ENCODE measurements at places on chromosomes 2 and 18.

GRCh38 chr2:28063492-28063962 is 173.0 kb downstream of the BABAM2 start:
- peak; percentile 80 for DNase-seq

- peak; percentile 93 for DNase-seq
These were observed 46.2 kb downstream of the CAB39 start for GRCh38 chr2:230758566-230759480.

DNA sequence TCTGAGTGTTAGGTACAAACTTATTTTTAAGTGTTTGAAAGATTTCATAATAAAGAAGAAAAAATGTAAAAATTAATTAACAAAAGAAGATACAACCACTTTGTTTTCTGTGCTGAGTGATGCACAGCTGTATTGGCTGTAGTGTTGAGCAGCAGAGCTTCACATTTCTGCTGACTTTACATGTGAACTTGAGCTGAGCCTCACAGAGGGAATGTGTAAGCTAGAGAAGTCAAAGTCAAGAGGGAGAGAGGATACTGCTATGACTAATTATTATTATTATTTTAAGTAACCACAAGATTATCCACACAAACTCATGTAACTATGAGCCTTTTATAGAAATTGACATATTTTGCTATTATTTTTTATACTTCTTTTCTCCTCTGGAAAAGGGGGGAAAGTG is 159.1 kb upstream of the ZSWIM2 start:
- peak; percentile 43 for DNase-seq

DNA sequence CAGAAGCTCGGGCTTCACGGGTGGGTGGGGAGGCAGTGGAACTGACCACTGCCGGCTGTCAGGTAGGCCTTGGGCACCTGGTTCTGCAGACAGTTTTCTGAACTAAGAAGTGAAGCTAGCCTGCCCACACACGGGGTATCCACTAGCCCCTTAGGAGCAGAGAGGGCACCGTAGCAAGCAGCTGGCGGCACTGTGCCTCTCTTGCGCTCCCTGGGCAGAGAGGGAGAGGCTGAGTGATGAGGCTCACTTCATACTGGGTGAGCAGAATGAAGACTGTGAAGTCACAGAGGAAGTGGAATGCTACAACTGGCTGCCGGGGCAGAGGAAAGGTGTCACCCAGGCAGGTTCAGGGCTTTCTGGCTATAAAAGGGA is 753 bp downstream of the ITPRIPL1 start:
- DNase-seq = no peak

- peak; percentile 2 for DNase-seq
These were observed 248.9 kb downstream of the TDRD15 start for GRCh38 chr2:21372654-21373053.

- DNase-seq = no peak
These were observed 61.6 kb downstream of the MOB4 start for GRCh38 chr2:197577446-197577845.

DNA sequence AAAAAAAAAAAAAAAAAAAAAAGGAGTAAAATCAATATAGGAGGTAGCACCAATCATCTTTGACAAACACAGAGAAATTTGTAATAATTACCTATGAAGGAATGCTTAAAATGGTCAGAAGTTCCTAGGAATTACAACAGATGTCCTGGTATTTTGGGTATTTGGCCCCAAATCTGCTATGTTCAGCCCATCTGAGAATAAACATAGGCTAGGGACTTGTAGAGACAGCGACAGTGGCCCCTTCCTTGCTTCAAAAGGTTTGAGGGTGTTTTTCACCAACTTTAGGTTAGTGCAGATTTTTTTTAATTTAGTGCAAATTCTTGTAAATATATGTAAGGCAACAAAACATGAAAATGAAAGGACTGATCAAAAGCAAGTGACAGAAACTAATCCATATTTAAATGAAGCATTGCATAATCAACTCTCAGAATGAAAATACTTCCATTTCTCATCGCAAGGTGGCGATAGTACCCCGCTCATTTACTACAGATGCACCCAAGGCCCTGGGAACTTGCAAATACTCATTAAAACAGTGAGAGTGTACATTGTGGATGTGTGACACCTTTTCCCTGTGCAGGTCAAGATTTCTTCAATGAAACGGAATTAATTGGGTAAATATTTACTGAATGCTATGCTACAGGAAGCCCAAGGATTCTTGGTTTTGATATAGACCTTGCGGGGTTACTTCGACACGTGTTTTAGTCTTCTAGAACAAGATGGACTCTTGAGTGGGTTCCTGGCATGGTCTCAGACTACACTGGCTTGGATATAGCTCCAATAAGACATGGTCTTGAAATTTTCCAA is 44.6 kb downstream of the FAM124B start:
- peak; percentile 66 for DNase-seq

DNA sequence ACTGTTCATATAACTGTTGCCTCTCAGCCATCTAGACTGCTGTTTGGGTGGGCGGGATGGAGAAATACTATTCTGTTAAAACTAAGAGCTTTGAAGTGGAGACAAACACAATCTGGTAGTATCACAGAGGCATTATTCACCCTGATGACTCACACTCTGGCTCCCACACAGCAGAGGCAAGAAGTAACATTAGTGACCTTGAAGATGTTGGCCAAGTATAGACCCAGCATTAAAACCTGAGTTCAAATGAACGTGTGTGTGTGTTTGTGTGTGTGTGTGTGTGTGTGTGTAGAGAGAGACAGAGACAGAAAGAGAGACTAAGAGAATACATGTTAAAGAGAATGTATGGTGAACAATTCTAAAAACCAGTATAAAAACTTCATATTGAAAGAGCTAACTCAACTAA is 22.5 kb upstream of the ACVR1 start:
- peak; percentile 80 for DNase-seq

GRCh38 chr2:2577407-2577831 is 246.3 kb upstream of the MYT1L start:
- DNase-seq = no peak

DNA sequence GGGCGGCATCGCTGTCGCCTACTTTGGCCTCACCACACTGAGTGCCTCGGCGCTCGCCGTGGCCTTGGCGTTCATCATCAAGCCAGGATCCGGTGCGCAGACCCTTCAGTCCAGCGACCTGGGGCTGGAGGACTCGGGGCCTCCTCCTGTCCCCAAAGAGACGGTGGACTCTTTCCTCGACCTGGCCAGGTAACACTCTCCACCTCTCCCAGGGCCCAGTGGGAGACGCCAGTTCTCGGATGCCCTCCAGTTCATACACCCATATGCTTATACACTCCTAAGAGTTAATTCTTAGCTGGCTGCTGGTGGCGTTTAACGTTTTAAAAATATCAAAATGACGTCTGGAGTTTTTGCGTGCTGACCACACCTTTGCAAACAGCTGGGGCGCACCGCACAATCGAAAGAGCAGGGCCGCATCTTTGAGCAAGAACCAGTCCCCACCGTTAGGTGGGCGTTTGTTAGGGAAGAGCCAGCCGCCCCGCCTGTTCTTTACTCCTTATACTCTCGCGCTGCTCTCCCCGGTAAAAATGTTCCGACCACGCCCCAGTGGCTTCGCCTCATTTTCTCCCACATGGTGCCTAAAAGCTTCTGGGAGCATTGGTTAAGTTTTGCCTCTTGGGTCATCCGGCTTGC is 899 bp downstream of the SLC1A4 start:
- peak; percentile 44 for DNase-seq

- no peak for DNase-seq
These were observed 23.3 kb downstream of the EPB41L5 start for GRCh38 chr2:120036145-120036544.

GRCh38 chr18:49926106-49926745 is 112.9 kb upstream of the ACAA2 start:
- DNase-seq = no peak

GRCh38 chr2:119240311-119241204 is 16.9 kb downstream of the STEAP3 start:
- peak; percentile 89 for DNase-seq

- DNase-seq = no peak
These were observed 89.2 kb upstream of the LRATD1 start for GRCh38 chr2:14543284-14543683.

- DNase-seq = no peak
These were observed 266.4 kb downstream of the TMEM182 start for GRCh38 chr2:103028181-103028580.

- DNase-seq = no peak
These were observed 495.9 kb upstream of the CNTNAP5 start for GRCh38 chr2:123528996-123529707.

- no peak for DNase-seq
These were observed 1.4 kb upstream of the ACVR2A start for GRCh38 chr2:147843391-147843863.

DNA sequence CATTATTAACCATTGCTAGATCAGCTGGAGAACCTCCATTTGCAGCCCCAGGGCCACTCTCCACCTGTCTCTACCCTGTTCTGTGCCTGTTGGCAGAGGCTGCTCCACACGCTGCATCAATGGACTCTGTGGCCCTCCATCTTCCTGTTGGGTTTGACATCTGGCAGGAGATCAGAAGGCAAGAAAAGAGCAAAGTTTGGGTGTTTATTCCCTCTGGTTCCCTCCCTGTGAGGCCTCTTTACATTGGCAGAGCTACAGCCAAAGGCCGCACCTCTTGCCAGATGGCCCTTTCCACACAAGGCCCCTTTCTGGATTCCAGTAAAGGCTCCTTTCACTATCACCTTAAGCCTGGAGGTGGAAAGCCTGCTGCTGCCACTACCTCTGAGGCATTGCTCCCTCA is 110.9 kb upstream of the RND3 start:
- no peak for DNase-seq

- DNase-seq = no peak
These were observed 64.6 kb downstream of the KCTD18 start for GRCh38 chr2:200445284-200445683.

GRCh38 chr2:43059183-43059897 is 167.1 kb downstream of the ZFP36L2 start:
- peak; percentile 99 for DNase-seq

- peak; percentile 76 for DNase-seq
These were observed 3.0 kb downstream of the BUB1 start for GRCh38 chr2:110674620-110675555.

GRCh38 chr18:79546781-79547272 is 132.8 kb upstream of the CTDP1 start:
- DNase-seq = no peak

DNA sequence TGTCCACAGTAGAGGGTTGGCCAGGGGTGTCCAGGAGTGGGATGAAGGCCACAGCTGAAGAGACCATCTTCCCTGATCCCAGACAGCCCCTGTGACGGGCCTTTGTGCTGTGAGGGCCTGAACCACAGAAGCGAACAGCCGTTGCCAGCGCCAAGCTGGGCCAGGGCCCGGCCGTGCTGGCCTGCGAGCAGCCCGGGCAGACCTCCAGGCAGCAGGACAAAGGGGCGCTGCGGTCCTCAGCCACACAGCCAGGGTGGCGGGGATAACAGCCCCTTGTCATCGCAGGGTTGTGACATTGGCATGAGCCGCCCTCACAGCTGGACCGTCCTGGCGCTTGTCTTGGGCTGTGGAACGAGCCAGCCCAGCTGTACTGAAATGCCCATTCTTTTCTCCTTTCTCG is 161.1 kb downstream of the FAM210A start:
- DNase-seq = no peak

DNA sequence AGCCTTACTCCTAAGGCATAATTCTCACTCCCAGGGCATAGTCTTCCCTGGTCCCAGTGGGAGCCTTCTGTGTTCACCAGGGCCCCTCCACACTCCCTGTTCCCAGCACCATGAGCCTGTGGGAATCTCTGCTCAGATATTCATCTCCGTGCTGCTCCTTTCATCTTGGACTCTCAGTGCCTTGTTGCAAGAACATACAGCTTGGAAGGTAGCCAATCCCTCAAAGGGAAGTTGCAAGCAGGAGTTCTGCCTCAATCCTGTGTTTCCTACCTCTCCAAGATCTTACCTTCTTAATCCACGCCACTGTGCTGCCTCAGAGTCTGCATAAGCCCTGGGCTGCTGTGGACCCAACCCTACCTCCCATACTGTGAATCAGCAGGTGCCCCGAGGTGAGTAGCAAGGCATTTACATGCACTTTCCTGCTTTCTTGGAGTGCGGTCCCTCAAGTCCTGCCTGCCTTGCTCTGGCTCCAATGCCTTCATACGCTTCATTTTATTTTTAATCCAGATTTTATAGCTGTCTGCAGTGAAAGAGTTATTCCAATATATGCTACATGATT is 413.8 kb upstream of the RAB6C start:
- no peak for DNase-seq

DNA sequence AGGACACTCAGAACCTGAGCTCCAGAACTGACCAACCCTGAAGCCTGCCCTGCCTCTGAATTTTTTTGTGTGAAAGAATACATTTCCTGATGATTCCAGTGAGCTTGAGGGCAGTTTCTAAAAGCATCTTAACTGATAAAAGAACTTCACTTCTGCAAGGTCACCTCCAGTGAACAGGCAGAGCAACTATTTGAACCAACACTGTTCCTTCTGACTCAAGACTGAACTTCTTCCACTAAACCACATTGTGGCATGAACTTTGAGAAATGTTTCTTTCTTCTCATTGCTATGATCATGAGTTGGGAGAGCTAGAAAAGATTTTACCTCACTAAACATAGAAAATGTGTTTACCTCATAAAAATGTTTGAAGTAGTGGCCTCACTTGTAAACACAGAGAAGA is 83.8 kb upstream of the SERTAD2 start:
- DNase-seq = peak; percentile 24
